Progenitor cell of endocrine pancreas (in vitro differentiated cells): ENCODE measurements at places on chromosomes 3 and 15. TPM values are rescaled to one million over a fixed set of nuclear protein-coding genes. Genes with fewer than 3 reads are reported as not detected.

Gene PARP15
- 0.55 TPM in 2 replicates for total RNA-seq

Gene PLEKHO2
- 9.1 and 9.6 TPM in 2 replicates for total RNA-seq

Gene BFSP2
- not detected in 2 replicates for total RNA-seq

Gene ENTPD3
- total RNA-seq, result 1.3 and 1.4 TPM in 2 replicates

Gene ITIH4
- total RNA-seq, result 2.9 and 9.7 TPM in 2 replicates

Gene ATRIP
- total RNA-seq, result 13.8 and 15.2 TPM in 2 replicates

Gene LSMEM2
- total RNA-seq, result not detected in 2 replicates

Gene FETUB
- total RNA-seq, result not detected in 2 replicates

Gene THBS1
- total RNA-seq, result 22.9 and 34.6 TPM in 2 replicates

Gene PPARG
- 17.1 and 17.5 TPM in 2 replicates for total RNA-seq

Gene EBLN2
- total RNA-seq, result 14.9 and 16.9 TPM in 2 replicates

Gene GOLGA8G
- total RNA-seq, result not detected in 2 replicates

Gene GPX1
- 130 TPM in 2 replicates for total RNA-seq

GRCh38 chr3:29307295-29307694 is 26.4 kb downstream of the RBMS3 start:
- H3K4me3 ChIP-seq, result no peak overlapping the region
- H3K4me1 ChIP-seq, result peaks cover 7% of the 10 kb centered on the region
- no peak overlapping the region for H3K27ac ChIP-seq

DNA sequence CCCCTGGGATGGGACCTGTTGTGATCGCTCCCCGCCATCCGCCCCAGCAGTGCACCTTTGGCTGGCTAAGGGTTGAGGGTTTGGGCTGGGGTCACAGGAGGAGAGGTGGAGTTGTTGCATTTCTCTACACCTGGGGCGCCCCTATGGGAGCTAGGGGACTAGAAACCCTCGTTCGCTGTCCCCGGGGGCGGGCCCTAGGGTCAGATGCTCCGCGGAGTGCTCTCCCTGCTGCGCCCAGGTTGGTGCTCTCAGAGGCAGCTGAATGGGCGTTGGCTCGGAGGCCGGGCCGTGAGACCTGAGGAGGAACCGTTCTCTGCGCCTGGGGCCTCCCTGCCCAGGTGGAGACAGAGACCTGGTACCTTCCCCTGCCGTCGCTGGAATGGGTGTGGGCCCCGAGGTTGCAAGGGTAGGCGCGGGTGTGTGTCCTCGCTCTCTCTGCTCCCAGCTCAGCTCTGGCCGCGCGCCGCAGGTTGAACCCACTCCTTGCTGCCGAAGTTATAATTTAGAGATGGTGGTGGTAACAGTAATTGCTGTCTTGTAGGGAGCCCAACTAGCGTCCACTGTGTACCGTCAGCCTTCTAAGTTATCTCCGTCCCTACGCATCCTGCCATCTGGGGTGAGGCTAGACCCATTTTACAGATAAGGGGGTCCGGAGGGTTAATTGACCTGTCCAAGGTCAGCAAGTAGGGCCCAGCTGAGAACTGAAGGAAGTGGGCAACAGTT is 965 bp downstream of the FLNB start:
- no peaks in the 10 kb centered on the region for H3K27me3 ChIP-seq
- H3K4me1 ChIP-seq, result peaks cover 25% of the 10 kb centered on the region
- DNase-seq, result peak; percentile 26
- H3K4me3 ChIP-seq, result peak overlapping the region; percentile 92
- no peaks in the 10 kb centered on the region for H3K36me3 ChIP-seq

GRCh38 chr15:93649691-93650235 is 560.8 kb upstream of the RGMA start:
- DNase-seq, result no peak
- H3K4me1 ChIP-seq, result no peaks in the 10 kb centered on the region
- H3K4me3 ChIP-seq, result no peak overlapping the region
- H3K27me3 ChIP-seq, result peaks cover 55% of the 10 kb centered on the region
- H3K36me3 ChIP-seq, result no peaks in the 10 kb centered on the region
- H3K27ac ChIP-seq, result no peak overlapping the region

DNA sequence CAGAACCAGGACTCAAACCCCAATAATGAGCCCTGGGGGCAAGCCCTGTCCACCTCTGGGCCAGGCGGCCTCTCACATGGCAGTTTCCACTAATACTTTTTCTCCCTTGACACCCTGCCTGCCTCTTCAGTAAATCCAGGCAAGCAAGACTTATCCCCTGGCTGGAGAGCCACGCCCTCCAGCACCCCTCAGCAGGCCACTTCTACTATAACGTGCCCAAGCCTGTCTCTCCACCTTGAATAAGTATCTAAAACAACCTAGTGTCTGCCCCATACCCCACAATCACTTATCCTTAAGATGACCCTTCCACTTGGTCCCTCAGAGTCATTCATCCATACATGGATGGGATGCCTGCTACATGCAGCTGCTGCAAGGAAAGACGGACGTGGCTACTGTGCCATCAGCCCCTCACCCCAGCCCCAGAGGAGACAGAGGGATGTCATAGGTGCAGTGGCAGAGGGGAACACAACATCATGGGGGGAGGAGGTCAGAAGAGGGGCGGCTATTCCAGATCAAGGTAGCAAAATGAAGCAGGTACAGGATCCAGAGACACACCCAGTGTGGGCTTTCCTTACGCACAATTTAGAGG is 63.4 kb downstream of the LRIG1 start:
- peaks cover 6% of the 10 kb centered on the region for H3K36me3 ChIP-seq
- peaks cover 8% of the 10 kb centered on the region for H3K4me1 ChIP-seq
- no peak overlapping the region for H3K4me3 ChIP-seq
- peaks cover 12% of the 10 kb centered on the region for H3K27me3 ChIP-seq

DNA sequence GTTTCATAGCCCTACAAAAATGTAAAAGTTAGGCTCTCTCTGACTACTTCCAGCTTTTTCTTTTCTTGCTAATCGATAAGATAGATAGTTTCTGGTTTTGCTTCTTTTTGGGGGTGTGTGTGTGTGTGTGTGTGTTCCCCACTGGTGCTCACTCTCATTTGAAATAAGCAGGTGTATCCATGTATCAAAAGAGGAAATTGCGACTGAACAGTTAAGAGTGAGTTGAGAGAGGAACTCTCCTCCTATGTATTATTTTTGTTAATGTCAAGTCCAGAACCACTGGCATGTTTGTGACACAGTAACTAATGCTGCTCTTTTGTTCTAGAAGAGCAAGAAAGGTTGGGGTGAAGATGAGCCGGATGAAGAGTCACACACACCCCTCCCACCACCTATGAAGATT is 96.7 kb upstream of the UMPS start:
- H3K4me3 ChIP-seq, result no peak overlapping the region
- DNase-seq, result no peak
- H3K36me3 ChIP-seq, result peaks cover 8% of the 10 kb centered on the region
- peaks cover 51% of the 10 kb centered on the region for H3K4me1 ChIP-seq
- H3K27me3 ChIP-seq, result no peaks in the 10 kb centered on the region

- H3K27me3 ChIP-seq, result no peaks in the 10 kb centered on the region
- H3K36me3 ChIP-seq, result peaks cover 29% of the 10 kb centered on the region
- no peaks in the 10 kb centered on the region for H3K4me1 ChIP-seq
- H3K4me3 ChIP-seq, result no peak overlapping the region
- no peak overlapping the region for H3K27ac ChIP-seq
- no peak for DNase-seq
Measured at GRCh38 chr15:63655683-63656372, 58.6 kb downstream of the FBXL22 start.

DNA sequence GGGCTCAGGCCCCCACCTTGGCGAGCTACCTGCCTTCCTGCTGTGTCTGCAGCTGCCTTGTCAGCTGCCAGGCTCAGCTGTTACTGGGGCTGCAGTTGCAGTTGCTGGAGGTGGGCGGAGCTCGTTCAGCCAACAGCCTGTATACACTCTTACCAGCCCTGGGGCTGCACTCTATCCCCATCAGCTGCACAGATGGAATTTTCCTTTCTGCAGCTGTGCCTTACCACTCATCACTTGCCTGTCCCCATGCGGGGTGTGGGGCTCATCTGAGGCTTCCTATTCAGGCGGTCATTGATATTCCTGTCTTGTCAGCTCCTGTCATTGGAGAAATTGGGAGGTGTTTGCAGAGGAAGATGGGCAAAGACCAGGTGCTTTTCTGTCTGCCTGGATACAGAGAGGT is 9.1 kb upstream of the SYN2 start:
- no peak overlapping the region for H3K27ac ChIP-seq
- peaks cover 23% of the 10 kb centered on the region for H3K27me3 ChIP-seq
- H3K4me1 ChIP-seq, result no peaks in the 10 kb centered on the region
- no peak for DNase-seq
- no peak overlapping the region for H3K4me3 ChIP-seq

GRCh38 chr3:116770815-116771450 is 61.4 kb downstream of the TUSC7 start:
- peak; percentile 61 for DNase-seq
- no peak overlapping the region for H3K4me3 ChIP-seq
- H3K36me3 ChIP-seq, result no peaks in the 10 kb centered on the region
- no peak overlapping the region for H3K27ac ChIP-seq

- H3K4me1 ChIP-seq, result no peaks in the 10 kb centered on the region
- no peak for DNase-seq
- H3K4me3 ChIP-seq, result no peak overlapping the region
- H3K27ac ChIP-seq, result no peak overlapping the region
- H3K27me3 ChIP-seq, result no peaks in the 10 kb centered on the region
Measured at GRCh38 chr3:88936831-88937230, 170.6 kb upstream of the EPHA3 start.

DNA sequence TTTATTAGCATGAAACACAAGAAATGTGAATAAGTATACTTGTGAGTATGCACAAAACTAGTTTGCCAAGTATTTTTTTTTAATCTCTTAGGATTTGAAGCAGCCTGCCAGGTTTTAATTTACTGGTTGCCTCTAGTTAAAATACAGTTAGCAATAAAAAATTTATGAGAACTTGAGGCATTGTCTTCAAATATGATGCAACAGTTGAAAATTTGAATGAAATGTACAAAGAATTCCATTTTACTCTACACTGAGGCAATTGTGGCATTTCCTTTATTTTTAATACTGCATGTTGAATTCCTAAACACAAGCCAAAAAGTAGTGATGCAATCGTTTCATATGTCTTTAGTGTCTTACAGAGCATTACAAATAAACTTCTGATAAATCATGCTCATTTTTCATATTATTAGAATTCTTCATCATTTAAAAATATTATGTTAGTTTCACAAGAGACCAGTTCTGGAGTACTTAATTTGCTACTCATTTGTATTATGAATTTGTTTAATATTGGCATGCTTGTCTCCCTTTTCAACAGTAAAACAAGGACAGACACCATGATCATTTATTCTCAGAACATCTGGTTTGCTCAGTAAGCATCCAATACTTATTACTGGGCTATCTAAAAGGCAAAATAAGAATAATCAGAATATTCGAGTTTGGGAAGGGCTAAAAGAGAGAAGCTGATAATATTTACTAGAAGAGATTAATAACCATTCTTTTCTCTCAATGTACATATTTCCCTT is 124.8 kb upstream of the PTX3 start:
- no peaks in the 10 kb centered on the region for H3K36me3 ChIP-seq
- H3K27me3 ChIP-seq, result no peaks in the 10 kb centered on the region
- no peaks in the 10 kb centered on the region for H3K4me1 ChIP-seq
- no peak overlapping the region for H3K4me3 ChIP-seq
- DNase-seq, result no peak
- H3K27ac ChIP-seq, result no peak overlapping the region

DNA sequence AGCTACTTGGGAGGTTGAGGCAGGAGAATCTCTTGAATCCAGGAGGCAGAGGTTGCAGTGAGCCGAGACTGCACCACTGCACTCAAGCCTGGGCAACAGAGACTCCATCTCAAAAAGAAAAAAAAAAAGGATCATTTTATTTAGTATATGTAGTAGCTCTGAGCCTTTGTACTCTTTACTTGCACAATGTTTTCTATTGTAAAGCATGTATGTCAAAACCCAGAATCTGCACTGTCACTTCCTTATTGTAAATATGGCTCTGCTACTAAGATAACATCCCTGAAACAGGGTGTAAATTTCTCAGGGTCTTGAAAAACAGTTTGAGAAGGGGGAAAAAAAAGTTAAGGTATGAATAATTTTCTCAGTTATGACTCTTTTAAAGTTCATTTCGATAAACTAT is 35.1 kb downstream of the SLMAP start:
- H3K27ac ChIP-seq, result no peak overlapping the region
- no peaks in the 10 kb centered on the region for H3K27me3 ChIP-seq
- DNase-seq, result no peak
- H3K4me3 ChIP-seq, result no peak overlapping the region
- peaks cover 2% of the 10 kb centered on the region for H3K36me3 ChIP-seq

DNA sequence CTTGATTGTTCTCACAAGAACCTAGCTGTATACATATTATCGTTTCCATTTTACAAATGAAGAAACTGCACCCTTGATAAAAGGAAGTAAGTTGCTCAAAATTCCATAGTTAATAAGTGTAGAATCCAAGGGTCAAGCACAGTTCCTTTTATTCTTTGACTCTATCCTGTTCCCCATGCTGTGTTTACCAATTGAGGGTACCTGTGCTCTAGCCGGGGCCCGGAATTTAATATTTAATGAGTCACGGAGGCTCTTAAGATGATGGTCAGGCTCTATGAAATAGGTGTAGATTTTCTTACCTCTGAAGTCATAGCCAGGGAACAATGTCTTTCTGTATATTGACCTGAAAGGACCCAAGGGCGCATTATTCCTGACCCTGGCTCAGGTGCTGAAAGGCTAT is 65.2 kb downstream of the LPP start:
- no peak overlapping the region for H3K4me3 ChIP-seq
- peaks cover 6% of the 10 kb centered on the region for H3K36me3 ChIP-seq
- H3K27me3 ChIP-seq, result no peaks in the 10 kb centered on the region
- DNase-seq, result no peak

DNA sequence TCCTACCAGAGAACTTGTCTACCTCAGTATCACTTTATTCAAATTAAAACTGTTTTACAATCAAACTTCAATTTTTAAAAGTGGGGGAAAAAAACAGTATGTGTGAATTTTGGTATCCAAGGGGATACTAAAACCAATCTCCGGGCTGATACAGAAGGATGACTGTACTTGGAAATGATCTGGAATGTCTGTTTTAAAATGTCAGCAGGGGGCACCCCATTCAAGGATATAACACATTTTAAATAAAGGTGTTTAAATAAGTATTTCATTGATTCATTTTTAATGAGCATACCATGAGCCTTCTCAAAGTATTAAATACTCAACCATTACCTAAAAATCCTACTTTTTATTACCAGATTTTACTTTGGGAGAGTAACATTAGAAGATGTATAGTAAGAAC is 67.9 kb downstream of the ULK4 start:
- DNase-seq, result no peak
- peaks cover 14% of the 10 kb centered on the region for H3K27me3 ChIP-seq
- H3K27ac ChIP-seq, result no peak overlapping the region
- H3K36me3 ChIP-seq, result peaks cover 14% of the 10 kb centered on the region

DNA sequence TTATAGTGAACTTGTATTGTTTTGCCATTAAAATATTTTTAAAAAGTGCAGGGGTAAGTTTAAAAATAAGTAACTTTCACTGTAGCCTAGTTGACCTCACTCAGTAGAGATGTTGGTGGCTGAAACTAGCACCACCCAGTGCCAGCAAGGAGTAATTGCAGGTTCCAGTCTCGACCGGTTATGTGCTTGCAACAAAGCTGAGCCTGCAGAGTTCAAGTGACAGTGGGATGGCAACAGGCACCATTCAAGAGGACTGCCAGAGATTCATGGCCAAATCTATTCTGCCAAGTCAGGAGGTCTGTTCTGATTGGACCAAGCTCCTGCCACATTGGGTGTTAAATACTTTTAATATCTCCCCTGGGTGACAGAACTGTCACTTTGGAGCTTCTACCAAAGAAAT is 2.7 kb downstream of the ADAMTS7 start:
- H3K4me1 ChIP-seq, result peaks cover 24% of the 10 kb centered on the region
- H3K27me3 ChIP-seq, result peaks cover under 1% of the 10 kb centered on the region
- H3K27ac ChIP-seq, result no peak overlapping the region
- peak overlapping the region; percentile 90 for H3K4me3 ChIP-seq
- H3K36me3 ChIP-seq, result no peaks in the 10 kb centered on the region
